Esophagus muscularis mucosa (tissue), 4 donors: ENCODE measurements at places on chromosomes 6 and 20. TPM values are rescaled to one million over a fixed set of nuclear protein-coding genes. Genes with fewer than 3 reads are reported as not detected.

DNA sequence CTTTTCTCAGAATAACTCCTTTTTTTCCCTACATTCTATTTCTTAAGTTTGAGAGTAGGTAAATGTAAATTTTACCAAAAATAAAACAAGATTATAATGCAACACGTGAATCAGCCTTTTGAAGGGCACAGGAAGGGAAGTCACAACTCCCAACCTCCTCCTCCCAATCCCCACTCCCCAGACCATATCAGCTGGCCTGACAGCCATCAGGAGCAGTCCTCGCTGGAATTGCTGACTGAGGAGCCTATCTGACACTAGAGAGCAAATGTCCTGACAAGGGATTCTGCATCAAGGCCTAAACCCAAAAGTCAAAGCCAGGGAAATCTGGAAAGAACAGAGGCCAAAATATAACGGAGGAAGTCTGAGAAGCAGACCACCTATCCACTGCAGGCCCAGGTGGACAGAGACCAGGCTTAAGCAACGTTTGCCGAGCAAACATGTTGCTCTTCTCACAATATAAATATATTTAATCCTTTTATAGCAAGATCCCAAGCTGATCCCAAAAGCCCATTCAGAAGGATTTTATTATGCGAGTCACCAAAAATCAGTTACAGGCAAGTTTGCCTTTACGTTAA, 2.5 kb downstream of the RRAGD start:
- DNase-seq = no peak

DNA sequence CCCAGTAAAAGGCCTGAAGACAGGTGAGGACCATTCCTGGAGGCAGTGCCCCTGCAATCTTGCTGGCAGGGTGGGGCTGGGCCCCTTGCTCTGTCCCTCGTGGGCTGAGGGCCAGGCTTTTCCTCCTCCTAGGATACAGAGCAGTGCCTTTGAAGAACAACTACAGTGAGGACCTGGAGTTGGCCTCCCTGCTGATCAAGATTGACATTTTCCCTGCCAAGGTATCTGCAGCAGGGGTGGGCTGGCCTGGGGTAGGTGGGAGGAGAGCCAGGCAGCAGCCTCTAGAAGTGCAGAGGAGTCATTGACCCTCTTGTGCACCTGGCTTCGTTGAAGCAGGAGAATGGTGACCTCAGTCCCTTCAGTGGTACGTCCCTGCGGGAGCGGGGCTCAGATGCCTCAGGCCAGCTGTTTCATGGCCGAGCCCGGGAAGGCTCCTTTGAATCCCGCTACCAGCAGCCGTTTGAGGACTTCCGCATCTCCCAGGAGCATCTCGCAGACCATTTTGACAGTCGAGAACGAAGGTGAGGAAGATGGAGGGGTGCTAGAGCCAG, 36.5 kb downstream of the PLCG1 start:
- no peak for DNase-seq

GRCh38 chr20:44241796-44242195, 5.3 kb upstream of the GDAP1L1 start:
- no peak for DNase-seq

The CALHM6 gene
- total RNA-seq = 1.2 TPM

The MOXD1 gene
- total RNA-seq = 32.2 TPM
